Stimulated activated CD4-positive, alpha-beta T cell treated with anti-CD3 and anti-CD28 coated beads, Interleukin-2, amount 100 ng/mL, for 48 hours (primary cell): ENCODE measurements at places on chromosomes 1 and 21.

GRCh38 chr1:20551945-20552727 is at the start of gene FAM43B:
Gene FAM43B (plus strand): TSS chr1:20552573. CDS start chr1:20552974, 401 bp downstream.
- no peak for DNase-seq

DNA sequence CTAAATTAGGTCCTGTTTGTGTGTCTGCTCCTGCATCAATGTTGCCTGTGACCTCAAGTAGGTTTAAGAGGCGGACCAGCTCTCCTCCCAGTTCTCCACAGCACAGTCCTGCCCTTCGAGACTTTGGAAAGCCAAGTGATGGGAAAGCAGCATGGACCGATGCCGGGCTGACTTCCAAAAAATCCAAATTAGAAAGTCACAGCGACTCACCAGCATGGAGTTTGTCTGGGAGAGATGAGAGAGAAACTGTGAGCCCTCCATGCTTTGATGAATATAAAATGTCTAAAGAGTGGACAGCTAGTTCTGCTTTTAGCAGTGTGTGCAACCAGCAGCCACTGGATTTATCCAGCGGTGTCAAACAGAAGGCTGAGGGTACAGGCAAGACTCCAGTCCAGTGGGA is 79.9 kb downstream of the PRDM2 start:
- no peak for DNase-seq

- DNase-seq, result no peak
Observed at GRCh38 chr1:7679873-7680206, 91.3 kb upstream of the VAMP3 start.

DNA sequence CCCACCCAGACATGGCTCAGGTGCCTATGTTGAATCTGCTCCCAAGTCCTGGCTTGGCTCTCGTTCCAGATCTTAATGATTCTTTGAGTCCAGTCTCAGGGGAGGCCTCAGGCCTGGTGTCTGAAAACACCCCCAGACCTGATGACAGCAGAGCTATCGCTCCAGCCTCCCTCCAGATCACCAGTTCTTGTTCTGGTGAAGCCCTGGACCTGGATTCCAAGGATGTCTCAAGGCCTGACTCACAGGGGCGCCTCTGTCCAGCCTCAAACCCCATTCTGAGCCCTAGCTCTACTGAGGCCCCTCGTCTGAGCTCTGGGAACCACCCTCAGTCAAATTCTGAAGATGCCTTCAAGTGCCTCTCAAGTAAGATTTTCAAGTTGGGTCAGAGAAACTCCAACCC is 11.4 kb downstream of the MROH7 start:
- no peak for DNase-seq

DNA sequence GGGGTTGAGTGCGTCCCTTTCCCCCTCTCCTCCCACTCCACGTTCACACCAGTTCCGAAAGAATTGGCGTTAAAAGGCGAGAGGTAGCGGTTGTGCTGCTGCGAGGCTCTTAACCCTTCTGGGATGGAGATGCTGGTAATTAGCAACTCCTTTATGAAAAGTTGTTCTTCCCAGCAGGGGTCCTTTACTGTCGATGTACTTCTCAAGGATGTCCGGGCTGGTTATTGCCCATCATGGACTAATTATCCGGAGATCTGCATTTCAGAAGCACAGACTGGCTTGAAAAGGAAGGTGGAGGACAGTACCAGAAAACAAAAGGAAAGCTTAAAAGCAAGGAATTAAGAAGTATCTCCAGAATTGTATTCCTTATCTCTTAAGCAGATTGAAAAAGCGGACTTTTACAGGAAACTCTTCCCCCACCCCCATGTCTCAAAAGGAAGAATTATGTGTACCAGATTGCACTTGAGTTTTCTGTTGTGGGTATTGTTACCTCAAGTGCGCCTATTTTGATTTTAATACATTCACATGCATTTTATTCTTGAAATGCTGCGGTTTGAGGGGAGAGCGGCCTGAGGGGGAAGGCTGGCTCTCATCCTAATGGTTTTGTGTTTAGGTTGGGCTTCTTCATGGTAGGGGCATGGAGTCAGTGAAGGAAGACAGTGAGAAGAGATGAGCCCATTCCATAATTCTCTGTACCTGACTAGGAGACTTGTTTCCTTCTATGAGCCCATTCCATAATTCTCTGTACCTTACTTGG is 1.5 kb downstream of the AK4 start:
- DNase-seq, result no peak

- no peak for DNase-seq
Observed at GRCh38 chr1:77929806-77930205, 41.4 kb downstream of the NEXN start.

DNA sequence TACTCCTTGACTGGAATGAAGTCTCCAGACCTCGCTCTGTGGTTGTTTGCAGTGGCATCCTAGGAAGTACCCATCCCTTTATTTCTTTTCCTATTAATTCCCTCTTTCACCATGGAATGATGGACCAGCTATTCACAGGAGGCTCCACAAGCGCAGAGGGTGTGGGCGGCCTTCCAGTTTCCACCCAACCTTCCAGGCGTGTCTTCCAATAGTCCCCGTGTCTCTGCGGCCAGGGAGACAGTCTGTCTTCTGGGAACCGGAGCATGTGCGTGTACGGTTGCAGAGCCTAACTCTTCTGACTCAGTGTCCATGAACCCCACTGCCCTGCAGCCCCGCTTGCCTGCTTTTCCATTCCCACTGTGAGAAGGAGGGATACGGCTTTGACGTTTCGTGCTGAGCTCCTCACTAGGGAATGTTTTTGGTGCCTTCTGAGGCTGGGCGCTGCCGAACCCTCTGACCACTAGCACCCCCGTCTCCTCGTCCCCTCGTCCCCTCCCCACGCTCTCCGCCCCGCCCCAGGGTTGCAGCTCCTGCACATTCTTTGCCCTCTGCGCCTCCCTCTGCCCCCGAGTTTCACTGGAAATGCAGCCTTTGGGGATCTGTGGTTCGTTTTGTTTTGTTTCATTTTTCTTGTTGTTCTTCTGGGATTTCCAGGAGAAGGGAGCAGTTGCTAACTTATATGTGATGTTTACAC is 26.3 kb upstream of the FAM3B start:
- DNase-seq, result no peak

- DNase-seq, result no peak
Observed at GRCh38 chr1:40834968-40835545, 27.1 kb downstream of the CITED4 start.

DNA sequence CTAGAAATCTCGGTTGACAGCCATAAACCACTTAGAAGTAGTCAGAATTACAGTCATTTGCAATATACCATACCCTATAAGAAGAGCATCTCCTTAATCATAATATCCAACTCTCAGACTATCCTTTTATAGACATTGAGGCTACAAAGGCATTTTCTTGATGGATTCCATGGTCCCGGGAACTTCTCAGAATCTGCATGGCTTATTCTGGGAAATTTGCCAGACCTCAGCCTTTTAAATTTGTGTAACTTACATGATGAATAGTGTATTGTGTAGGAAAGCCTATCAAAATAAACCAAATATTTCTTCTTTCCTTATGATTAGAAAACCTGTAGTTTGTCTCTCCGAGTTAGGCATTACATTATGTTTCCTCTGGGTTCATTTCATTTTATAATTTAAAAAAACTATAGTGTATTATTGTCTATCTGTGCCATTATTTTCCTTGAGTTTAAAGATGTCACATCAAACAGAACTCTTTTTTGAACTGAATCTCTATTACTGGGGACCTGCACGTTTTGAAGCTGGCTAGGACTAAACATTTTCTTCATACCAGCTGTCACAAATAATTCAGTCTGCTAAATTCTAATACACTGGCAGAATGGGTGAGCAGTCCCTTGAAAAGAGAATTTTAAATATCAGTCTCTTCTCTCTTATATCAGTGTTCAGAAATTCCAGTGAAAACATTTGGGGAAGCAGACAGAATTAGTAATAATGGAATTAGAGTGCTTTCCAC is 102.9 kb downstream of the GABPA start:
- no peak for DNase-seq

DNA sequence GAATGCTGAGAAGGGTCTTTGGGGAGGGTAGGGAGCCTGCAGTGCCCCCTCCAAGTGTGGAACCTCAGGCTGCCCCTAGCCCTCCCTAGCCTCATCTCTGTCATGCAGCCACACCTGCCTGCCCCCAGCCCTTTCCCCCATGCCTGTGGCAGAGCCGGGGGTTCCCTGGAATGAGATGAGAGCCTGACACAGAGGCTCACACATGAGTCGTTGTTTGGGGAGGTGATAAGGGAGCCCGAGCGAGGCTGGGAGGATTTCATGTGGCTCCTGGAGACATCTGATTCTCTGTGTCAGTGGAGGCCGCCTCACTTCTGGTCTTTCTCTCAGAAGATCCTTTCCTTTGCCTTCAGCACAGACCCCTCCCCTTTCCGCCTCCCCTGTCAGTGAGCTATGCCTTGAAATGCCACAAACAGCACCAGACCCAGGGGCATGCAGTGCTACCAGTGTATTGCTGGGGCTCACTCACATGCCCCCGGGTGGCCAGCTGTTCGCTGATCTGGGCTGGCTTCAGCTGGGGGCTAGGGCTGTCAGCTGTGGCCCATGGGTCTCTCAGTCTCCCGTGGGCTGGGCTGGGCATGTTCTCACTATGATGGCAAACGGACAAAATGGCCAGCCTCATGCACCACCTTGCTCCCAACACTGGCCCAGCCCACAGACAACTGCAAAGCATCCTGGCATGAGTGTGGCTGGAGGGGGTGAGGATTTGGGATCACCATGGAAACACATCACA is 102.6 kb downstream of the AJAP1 start:
- no peak for DNase-seq

GRCh38 chr1:208336137-208336518 is 91.9 kb upstream of the PLXNA2 start:
- no peak for DNase-seq

DNA sequence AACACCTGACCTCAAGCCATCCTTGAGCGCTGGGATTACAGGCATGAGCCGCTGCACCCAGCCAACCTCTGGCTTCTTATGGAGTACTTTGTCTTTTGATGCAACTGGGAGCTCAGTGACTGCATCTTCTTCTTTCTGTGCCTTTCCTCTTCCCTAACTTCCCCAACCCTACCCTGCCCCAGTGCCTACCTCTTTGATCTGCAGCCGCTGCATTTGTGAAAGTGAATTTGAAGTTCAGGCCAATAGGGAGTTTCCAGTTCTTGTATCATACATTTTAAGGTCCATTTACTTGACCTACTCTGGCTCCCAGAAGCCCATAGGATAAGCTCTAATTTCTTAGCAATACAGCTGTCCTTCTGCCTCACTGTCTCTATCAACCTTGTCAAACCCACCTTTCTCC is 52.2 kb downstream of the KCNC4 start:
- DNase-seq, result no peak

DNA sequence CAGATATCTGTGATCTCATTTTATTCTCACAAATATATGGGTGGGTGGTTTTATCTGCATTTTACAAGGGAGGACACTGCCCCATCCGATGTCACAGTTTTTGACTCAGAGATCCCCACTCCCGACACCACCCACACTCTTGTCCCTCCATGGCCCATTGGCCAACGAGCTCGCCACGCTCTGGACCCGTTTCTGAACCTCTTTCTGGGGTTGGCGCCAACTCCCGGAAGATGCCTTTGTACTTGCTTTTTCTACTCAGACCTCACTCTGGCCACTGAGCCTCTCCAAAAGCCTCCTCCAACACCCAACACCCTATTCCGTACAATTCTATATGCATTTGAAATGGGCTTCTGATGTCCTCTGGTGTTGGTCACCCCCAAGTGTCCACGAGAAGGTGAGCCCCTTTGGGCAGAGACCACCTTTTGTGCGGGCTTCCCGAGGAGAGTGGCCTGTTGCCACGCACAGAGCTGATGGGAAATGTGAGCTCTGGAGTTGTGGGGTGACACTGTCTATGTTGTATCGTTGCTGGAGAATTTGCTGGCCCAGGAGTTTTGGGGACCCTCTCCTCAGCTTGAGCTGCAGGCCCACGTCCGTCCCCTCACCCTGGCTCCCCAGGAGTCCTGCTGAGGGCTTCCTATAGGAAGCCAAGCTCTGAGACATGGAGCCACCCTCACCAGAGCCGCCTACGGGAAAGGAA is 366.9 kb upstream of the VAMP3 start:
- no peak for DNase-seq

GRCh38 chr1:3673381-3674099 is 21.2 kb downstream of the TP73 start:
- DNase-seq, result no peak

- DNase-seq, result no peak
Observed at GRCh38 chr1:11617314-11617713, 36.9 kb downstream of the FBXO2 start.

DNA sequence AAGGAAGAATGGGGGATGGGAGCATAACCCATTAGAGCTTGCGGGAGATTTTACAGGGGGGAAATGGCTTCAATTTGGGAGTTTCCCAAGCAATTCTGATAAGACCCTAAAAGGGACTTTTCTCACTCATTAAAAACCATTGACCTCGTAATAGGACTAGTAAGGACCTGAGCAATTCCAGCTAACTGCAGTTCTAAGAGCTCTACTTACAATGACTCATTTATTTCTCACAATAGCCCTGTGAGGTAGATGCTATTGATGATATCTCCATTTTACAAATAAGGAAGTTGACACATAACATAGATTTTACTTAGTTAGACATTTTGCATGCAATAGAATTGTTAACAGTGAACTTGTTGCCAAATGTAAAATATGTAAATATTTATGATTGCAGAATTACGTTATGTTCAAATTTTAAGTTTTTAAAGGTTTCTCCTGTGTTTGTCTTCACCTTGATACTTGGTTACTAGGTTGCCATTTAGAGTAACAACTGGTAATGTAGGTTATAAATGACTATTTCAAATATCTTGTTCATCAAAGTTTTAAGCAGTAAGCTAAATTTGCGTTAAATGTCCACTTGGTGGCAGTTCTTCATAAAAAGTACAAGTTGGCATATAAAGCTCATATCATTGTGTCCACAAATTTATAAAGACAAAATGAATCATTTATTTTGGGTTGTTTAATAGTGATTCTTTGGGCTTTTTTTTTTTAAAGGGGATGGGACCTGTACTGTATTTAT is 182.0 kb downstream of the PLA2G4A start:
- no peak for DNase-seq

GRCh38 chr1:27475720-27476119 is 14.2 kb downstream of the WASF2 start:
- DNase-seq, result no peak

- DNase-seq, result no peak
Observed at GRCh38 chr1:117535821-117536220, 70.0 kb upstream of the TENT5C start.

DNA sequence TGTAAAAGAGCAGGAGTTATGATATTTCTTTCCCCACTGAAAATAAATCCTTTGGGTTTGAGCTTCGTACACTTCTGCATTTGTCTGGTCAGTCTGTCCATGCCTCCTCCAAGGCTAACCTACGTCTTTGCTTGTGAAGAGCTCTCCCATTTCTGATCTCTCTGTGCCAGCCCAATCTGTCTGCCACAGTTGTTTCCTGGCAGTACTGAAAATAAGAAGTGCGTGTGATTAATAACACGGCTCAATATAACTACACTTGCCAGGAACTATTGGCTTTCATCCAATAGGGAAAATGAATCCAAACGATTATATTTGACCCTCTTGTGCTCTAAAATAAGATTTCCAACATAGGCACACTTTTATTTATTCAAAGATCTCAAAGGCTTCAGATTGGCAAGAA is 19.2 kb upstream of the COL24A1 start:
- no peak for DNase-seq

GRCh38 chr1:226664413-226665101 is 74.5 kb downstream of the ITPKB start:
- DNase-seq, result no peak

- DNase-seq, result no peak
Observed at GRCh38 chr1:32241001-32241763, 5.8 kb upstream of the FAM167B start.
